Left hindlimb (tissue), 1 donor: ENCODE measurements at places on chromosomes 1 and 21.

- DNase-seq: no peak
Observed at GRCh38 chr1:207897188-207897587, 13.7 kb downstream of the CD34 start.

GRCh38 chr1:4424766-4425165 is 229.6 kb upstream of the AJAP1 start:
- no peak for DNase-seq

DNA sequence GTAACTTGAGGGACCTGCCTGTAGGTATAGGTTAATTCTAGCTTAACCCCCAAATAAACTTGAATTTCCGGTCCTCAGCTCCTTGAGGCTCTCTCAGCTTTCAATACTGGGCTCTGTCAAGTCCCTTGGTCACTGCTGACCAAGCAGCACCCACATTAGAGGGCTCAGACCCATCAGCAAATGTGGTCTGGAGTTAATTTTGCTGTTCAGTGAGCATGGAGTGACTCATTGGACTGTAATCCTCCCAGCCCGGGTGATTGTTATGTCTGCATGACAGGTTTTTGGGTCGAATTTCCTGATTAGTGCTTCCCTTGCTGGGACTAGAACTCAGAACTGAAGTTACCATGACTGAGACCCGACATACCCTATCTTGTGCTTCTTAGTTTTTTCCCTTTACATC is 130.6 kb downstream of the URB2 start:
- DNase-seq: no peak

DNA sequence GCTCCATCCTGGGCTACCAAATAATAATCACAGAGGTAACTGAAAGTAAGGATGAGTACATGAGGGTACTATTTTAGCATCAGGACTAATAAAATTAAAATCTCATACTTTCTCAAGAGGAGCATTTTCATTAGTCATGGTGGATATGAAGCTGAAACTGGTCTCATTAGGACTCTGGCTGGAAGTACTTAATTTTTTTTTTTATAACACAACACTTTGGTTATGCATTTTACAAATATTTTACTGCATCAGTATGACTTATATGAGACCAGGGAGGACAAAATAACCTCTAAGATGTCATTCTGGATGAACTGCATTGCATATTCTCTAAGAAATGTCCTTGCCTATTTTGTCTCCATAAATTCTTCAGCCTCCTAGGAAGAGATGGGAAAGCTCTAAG is 290.9 kb downstream of the HLX start:
- no peak for DNase-seq

GRCh38 chr1:230423261-230423660 is 2.9 kb downstream of the PGBD5 start:
- no peak for DNase-seq

GRCh38 chr21:28078126-28078525 is 914.6 kb downstream of the LTN1 start:
- DNase-seq: no peak

GRCh38 chr1:222583079-222583478 is 6.7 kb downstream of the TAF1A start:
- no peak for DNase-seq

DNA sequence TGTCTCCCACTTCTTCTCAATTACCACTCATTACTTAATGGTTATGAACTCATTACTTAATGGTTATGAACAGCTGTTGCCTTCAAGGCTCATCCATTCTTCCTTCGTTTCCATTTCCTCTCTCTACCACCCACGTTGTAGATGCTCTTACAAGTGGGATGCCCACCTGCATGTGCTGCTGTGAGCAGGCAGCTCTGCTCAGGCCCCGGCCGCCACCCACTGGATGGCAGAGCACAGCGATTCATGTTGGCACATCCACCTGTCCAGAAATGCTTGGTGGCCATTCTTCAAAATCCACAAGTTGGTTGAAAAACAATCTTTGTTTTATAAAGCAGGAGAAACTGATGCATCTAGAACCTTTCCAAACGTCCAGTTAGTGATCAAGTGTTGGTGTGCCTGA is 14.5 kb downstream of the ATP1A1 start:
- no peak for DNase-seq

DNA sequence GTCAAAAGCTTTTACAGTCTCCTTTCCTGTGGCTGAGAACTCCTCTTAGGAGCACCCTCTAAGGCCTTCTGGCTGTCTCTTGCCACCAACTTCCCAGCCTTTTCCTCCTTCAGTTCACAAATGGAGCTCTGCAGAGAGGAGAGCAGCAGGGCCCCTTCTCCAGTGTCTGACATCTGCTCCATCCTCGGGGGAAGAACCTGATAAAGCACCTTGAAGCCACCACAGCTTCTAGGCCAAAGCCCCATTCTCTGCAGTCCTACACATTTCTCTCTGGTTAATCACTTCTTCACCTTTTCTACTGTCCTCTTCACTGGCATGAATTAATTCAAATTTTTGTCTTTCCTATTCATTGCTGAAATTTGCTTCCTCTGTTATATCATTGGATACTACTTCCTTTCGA is 378.1 kb upstream of the POU3F1 start:
- no peak for DNase-seq

GRCh38 chr1:20194224-20194623 is 7.9 kb upstream of the PLA2G2C start:
- DNase-seq: no peak

- no peak for DNase-seq
Observed at GRCh38 chr1:71548398-71548890, 467.6 kb upstream of the ZRANB2 start.

DNA sequence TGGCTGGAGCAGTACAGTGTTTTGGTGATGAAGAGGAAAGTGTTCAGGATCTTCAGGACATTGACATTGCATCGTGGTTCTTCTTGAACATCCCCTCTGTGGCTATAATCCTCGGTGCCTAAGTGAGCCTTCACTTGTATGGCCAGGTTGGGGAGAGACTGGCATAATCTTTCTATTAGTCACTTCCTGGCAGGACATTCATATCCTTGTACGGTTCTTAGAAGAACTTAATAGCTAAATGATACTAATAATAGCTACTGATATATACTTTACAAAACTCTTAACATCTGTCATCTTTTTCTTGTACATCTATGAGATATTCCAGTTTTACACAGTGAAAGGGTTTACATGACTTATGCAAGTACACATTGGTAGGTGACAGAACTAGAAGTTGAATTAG is 35.8 kb downstream of the CELF3 start:
- DNase-seq: no peak

DNA sequence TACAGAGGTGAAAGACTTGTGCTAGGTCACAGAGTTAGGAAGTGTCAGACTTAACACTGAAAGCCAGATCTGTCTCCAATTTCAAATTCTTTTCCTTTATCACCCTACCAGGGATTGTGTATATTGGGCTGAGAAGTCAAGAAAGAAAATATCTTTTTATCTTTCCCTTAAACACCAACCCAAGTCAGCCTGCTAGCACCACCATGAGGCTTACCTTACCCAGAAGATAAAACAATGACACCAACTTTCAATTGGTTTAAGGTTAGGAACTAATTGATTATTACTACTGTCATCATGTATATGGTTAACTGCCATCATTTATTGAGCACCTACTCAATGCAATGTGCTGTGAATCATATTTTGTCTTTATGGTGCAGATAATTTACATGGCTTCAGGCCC is 178.9 kb upstream of the FOXD3 start:
- DNase-seq: no peak
